ENCODE measurements at places on chromosomes 7 and 10. TPM values are rescaled to one million over a fixed set of nuclear protein-coding genes. Genes with fewer than 3 reads are reported as not detected.

GRCh38 chr7:28474282-28474638 is 61.9 kb downstream of the CREB5 start:
- no peaks in the 10 kb centered on the region for H3K4me1 ChIP-seq
- no peak for DNase-seq
- no peak overlapping the region for H3K4me3 ChIP-seq
- no peak overlapping the region for H3K27ac ChIP-seq
- no peaks in the 10 kb centered on the region for H3K27me3 ChIP-seq

DNA sequence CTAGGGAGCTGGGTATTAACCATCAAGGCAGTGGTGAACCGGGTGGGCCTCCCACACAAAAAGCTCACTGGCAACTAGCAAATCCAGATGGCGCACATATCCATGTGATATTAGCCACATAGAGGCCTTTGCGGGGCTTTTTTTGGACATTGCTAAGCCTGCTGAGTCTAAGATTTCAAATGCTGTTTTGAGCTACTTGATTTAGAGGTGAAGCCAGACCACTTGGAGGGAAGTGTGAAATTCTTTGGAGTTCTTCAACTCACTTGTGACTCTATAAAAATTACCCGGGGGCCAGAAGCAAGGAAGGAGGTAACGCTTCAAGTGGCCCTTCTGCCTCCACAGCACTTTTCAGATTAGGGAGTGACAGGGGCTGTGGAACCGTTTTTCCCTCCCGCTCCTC is 619.8 kb upstream of the GALNT17 start:
- DNase-seq, result no peak
- no peaks in the 10 kb centered on the region for H3K4me1 ChIP-seq
- H3K27me3 ChIP-seq, result no peaks in the 10 kb centered on the region
- H3K27ac ChIP-seq, result no peak overlapping the region
- H3K4me3 ChIP-seq, result no peak overlapping the region

DNA sequence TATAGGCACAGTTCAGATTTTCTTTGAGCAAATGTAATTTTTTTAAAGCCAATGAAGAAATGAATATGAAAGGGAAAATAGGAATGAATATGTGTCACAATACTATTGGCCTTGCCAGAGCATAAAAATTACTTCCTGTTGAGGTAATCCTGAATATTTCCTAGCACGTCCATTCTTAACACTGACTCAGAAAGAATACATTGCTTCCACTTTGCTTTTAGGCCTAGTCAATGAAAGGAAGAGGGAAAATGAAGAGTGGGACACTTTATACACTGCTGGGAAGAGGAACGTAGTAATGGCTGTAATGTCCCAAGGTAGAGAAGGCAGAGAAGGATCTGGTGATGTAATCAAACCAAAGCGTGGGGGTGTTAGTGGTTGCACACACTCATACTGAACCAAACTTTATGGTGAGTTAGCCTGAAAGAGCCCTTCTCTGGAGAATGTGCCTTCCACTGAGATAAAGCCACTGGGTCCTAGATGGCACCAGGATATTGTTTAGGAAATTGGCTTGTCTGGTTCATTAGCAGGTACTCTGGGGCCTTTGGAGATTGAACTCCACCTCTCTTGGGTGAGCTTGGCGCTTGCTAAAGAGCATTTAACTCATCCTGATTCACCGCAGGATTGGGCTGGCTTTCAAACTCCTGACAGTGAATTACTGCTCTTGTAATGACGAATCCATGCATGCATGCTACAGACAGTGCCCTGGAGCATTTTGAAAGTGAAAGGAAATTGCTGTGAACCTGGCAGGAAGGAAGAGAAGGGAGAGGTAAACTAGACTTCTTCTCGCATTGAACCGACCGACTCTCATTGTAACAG is 254.9 kb downstream of the KIAA1217 start:
- peak overlapping the region; percentile 85 for H3K27ac ChIP-seq
- H3K4me3 ChIP-seq, result no peak overlapping the region
- no peaks in the 10 kb centered on the region for H3K36me3 ChIP-seq
- peaks cover 10% of the 10 kb centered on the region for H3K4me1 ChIP-seq
- H3K27me3 ChIP-seq, result no peaks in the 10 kb centered on the region

GRCh38 chr10:110802090-110802489 is 69.6 kb upstream of the PDCD4 start:
- H3K4me3 ChIP-seq, result no peak overlapping the region
- no peaks in the 10 kb centered on the region for H3K36me3 ChIP-seq
- peak; percentile 67 for DNase-seq

DNA sequence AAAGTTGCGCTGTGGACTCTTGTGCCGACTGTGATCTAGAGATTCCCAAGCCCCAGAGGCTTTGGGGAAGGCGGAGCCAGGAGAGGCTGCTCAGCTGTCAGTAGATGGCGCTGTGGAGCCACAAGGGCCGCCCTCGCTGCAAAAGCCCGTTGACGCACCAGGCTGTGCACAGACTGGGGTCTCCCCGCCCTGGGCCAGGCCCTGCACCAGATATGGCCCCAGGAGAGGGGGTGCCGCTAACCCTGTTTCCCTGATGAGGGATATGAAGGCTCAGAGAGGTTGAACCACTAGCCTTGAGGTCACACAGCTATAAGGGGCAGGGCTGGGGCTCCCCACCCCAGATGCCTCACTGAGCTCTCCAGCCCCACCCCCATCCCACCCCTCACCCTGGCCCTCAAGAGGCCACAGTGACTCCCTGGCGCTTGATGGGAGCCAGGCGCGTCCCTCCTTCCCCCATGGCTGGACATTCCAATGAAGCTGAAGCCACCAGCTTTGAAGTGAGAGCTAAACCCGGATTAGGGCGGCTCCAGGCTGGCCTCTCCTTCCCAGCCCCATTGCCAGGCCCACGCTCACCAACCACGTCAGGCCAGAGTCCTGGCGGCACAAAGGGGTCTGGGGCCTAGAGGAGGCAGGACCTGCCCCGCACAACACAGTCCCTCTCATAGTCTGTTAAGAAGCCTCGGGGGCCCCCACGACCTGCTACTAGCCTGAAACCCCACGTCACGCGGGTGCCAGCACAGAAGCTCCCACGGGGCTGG is 26.4 kb downstream of the MYL10 start:
- no peaks in the 10 kb centered on the region for H3K27me3 ChIP-seq
- no peak overlapping the region for H3K27ac ChIP-seq
- H3K36me3 ChIP-seq, result no peaks in the 10 kb centered on the region
- peak; percentile 52 for DNase-seq

Gene NSUN5
- polyA plus RNA-seq, result 12.9 TPM

Gene CYREN
- 33.0 TPM for polyA plus RNA-seq

Gene FAM180A
- polyA plus RNA-seq, result 15.6 TPM

Gene MICU1
- 83.3 TPM for polyA plus RNA-seq
